NCI-H526 treated with DMSO at 0.1 percent for 48 hours (cell line): ENCODE measurements at places on chromosomes 6 and 20.

GRCh38 chr6:333379-334002, 41.2 kb downstream of the DUSP22 start:
- no peak for DNase-seq

- no peak for DNase-seq
Measured at GRCh38 chr20:47088335-47088734, 193.7 kb downstream of the EYA2 start.

DNA sequence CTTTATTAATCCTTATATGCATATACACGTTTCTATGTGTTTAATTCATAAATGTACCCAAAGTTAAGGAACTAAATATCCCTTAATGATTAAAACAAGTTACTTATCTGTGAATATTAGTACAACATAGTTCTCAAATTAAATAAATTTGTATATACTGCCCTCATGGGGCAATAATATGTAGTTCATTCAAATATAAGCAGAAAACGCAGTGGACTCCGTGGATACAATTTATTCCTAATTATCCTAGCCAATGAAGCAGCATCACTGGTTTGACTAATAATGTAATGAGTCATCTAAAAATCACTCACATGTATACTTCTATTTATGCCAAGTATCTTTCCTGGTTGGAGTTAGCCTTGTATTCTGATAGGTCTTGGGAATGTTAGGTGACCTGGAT, 111.6 kb downstream of the TBC1D32 start:
- DNase-seq: no peak

- no peak for DNase-seq
Measured at GRCh38 chr6:137764464-137764863, 102.6 kb upstream of the TNFAIP3 start.

DNA sequence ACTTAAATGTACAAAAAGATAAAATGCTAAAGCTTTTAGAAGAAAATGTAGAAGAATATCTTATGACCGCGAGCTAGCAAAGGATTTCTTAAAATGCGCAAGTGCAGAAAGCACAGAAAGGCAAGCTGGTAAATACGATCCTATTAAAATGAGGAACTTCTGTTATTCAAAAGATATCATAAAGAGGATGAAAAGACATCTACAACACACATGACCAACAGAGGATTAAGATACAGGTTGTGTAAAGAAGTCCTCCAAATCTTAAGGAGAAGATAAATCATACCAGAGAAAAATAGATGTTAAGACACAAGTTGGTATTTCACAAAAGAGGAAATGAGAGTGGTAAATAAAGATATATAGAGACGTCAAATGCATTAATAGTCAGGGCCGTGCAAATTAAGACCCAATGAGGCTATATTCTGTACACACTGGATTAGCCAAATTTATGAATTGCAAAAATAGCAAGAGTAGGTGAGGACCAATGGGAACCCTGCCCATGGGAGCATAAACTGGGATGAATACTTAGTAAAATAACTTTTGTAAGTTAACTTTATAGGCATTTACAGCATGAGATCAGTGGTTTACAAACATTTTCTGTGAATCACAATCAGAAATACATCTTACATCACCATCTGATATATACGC, 23.0 kb downstream of the APCDD1L start:
- DNase-seq: no peak

GRCh38 chr6:106702451-106703110, 73.2 kb downstream of the QRSL1 start:
- peak; percentile 90 for DNase-seq

- DNase-seq: no peak
Measured at GRCh38 chr6:70072540-70073179, 206.3 kb downstream of the COL19A1 start.

DNA sequence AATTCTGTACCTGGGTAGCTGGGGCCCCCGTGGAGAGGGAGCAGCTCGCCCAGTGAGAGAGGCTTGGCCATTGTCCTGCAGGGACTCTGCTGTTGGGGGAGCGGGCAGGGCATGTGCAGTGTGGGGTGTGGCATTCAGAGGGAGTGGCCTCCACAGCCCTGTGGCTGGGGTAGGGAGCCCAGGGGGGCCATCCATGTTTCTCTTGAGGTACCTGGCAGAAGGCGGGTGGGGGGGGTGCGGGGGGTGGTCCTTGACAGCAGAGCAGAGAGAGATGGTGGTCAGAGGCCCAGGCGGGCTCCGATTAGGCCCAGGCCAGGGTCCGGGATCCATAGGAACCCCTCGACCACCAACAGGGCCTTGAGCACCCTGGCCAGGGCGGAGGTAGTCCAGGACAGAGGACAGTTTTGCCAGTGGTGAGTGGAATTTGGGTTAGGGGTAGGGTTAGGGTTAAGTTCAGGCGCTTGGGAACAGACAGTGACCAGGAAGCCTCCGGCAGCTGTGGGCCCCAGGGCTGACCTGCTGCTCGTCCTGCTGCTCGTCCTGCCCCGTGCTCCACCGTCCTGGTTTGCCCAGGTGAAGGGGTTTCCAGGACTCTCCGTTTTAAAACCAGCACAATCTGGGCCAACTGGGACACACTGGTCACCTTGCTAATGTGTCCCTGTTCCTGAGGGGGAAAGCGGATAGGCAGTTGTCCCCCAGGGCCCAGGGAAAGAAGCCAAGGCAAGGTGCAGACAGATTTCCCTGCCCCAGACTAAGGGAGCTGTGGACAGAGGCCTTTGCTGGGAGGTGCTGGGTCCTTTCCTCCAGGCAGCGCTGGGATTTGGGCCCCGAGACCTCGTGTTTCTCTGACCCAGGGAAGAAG, 24.8 kb upstream of the MYT1 start:
- no peak for DNase-seq

- DNase-seq: peak; percentile 55
Measured at GRCh38 chr6:108838101-108838717, 10.0 kb upstream of the ARMC2 start.
